ENCODE measurements at places on chromosomes 13 and 19. TPM values are rescaled to one million over a fixed set of nuclear protein-coding genes. Genes with fewer than 3 reads are reported as not detected.

DNA sequence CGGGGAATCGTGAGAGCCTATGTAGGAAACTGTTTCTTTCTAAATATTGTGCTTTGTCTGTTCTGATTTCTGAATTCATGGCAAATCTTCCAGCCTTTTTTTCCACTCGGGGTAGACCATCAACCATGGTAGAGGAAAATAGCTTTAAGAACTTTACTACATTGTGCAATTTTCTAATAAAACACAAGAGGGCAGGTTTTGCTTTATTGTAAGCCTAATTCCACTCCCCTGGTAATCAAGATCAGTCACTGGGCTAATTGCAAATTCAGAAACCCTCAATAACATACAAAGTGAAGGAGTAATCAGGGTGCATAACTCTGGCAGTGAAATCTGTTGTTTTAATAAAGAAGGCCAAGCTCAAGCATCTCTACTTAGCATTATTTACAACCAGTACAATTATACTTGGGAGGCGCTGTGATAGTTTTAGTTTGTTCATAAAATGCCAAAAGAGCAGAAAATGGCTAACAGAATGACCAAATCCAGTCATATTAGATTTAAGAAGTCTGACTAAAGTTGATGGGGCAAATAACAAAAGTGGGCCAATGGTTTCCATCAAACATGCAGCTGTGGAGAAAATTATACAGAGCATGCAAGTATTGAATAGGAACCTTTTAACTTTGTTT lies 43.8 kb downstream of the DCT start:
- no peak for DNase-seq

GRCh38 chr19:44613295-44614178 lies at the start of gene IGSF23:
Gene IGSF23, plus strand, starts transcription at chr19:44613563. Its CDS starts 83 bp downstream, at chr19:44613646.
- no peak for DNase-seq

- no peak for DNase-seq
Observed at GRCh38 chr13:108060111-108060510, 155.2 kb downstream of the LIG4 start.

- peak; percentile 31 for DNase-seq
Observed at GRCh38 chr19:18401580-18402112, 4.2 kb upstream of the LRRC25 start.

The ATF5 gene
- total RNA-seq, result 9.0 TPM

The TMEM238 gene
- 17.9 TPM for total RNA-seq

- peak; percentile 30 for DNase-seq
Observed at GRCh38 chr19:51131780-51132680, 7.3 kb downstream of the SIGLEC9 start.

The PARP4 gene
- total RNA-seq, result 71.8 TPM

GRCh38 chr13:113083402-113084061 lies 22.1 kb upstream of the F7 start:
- peak; percentile 97 for DNase-seq

- no peak for DNase-seq
Observed at GRCh38 chr13:38429916-38430315, 80.3 kb downstream of the UFM1 start.

The ZNF575 gene
- not detected for total RNA-seq

DNA sequence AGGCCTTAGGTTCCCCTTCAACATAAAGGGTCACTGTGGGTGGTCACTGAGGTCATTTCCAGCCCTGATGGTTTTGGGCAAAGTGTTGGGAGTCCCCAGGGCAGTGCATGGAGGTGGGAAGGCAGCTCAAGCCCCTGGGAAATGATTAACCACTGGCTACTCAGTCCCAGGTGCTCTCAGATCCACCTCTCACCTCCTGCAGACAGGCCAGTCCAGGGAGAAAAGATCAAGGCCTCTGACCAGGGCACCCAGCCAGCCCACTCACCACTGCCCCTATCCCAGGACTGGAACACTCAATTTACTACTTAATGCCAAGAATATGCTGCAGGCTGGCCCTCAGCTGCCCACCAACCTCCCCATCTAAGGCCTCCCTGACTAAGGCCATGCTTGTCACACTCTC lies 1307.9 kb downstream of the UQCRFS1 start:
- DNase-seq, result no peak

GRCh38 chr13:38862443-38862842 lies 128.2 kb downstream of the STOML3 start:
- no peak for DNase-seq

The RNF113B gene
- total RNA-seq, result not detected

DNA sequence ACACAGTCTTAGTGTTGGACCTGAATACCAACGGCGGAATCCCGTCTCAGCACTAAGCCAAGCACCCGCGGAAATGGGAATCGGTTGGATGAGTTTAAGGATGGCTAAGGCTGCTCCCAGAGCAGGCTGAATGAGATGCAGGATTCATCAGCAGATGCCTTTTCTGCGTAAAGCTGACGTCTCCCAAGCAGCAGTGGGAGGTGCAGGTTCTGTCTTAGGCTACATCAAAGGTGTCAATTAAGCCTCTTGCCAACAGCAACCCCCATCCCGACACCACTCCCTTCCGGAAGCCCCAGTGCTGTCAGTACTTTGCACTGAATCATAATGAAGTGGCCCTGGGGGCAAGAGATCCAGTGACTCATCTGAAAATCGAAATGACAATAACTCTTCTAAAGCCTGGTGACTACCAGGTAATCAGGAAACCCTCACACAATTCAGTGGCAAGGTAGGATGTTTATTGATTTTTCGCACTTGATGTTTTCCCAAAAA lies 275.6 kb downstream of the DCLK1 start:
- no peak for DNase-seq

DNA sequence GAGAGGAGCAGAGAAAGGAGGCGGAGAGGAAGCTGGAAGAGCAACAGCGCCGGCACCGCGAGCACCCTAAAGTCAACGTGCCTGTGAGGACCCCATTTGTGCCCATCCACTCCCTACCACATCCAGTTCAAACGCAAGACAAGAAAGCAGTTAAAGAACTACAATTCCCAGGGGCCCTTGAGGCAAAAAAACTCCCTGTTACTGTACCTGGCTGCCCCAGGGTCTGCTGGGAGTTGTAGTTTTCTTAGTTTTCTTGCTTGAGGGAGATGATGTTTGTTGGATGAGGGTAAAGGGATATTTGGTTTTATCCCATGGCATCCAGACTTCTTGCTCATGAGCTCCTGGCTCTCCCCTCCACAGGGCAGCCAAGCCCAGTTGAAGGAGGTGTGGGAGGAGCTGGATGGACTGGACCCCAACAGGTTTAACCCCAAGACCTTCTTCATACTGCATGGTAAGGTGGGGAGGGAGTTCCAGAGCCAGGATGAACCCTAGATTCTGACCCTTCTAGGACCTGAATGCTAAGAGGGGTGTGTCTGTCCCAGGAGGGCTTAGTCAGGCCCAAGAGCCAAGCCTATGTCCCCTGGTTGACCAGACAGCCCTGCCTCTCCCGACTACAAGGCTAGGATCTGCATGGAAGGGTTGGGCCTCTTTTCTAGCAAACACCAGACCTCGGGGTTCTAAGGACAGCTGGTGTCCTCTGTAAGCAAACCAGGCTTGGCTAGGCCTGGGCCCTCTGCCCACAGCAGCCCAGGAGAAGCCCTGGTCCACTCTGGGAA lies 13.2 kb downstream of the NUCB1 start:
- no peak for DNase-seq

The AP1M2 gene
- total RNA-seq, result 129 TPM

The DMKN gene
- 200 TPM for total RNA-seq

DNA sequence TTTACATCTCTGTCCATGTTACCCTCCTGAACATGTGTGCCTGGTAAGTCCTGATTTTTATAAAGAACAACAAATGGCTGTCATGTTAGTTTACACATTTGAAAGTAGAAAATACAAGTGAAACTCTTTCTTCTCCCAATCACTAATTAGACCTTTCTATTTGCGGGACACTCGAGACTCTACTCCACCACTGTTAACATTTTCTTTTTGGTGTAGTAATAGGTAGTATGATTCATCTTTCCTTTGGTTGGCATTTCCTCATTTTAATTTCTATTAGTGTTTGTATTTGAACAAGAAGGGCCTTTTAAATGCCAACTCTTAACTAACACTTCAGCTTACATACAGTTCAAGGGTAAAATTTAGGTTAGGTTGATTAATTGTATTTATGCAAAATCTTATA lies 371.1 kb downstream of the PCDH9 start:
- no peak for DNase-seq

- no peak for DNase-seq
Observed at GRCh38 chr13:113080361-113080831, 25.2 kb upstream of the F7 start.

DNA sequence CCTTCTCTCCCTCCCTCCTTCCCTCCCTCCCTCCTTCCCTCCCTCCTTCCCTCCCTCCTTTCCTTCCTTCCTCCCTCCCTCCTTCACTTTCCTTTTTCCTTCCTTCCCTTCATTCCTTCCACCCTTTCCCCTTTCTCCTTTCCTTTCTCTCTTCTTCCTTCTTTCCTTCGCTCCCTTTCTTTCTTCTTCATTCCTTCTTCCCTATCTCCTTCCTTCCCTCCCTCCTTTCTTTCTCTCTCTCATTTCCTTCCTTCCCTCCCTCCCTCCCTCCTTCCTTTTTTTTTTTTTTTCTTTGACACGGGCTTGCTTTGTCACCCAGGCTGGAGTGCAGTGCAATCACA lies 105.5 kb downstream of the IER2 start:
- no peak for DNase-seq

The MATK gene
- 14.7 TPM for total RNA-seq

GRCh38 chr19:35559281-35559659 lies 4.2 kb downstream of the ATP4A start:
- DNase-seq, result no peak

The ZNF846 gene
- 24.4 TPM for total RNA-seq

- DNase-seq, result no peak
Observed at GRCh38 chr13:46535825-46536224, 17.1 kb upstream of the LRCH1 start.

DNA sequence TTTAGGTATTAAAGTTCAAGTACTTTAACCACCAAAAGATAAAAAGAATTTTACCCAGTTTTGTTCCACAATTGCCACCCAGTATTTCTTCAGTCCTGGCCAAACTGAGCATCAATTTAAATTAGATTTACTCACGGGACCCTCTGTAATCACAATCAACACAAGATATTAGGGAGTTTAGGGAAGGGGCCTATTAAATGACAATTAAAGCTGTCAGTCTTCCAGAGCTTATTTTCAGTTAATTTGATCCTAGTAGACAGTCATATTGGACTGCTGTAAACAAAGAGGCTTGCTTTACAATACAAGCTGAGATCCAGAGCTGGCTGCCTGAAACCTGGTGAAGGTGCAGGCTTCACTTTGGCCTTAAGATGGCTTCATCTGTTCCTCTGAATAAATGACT lies 321.2 kb upstream of the NBEA start:
- no peak for DNase-seq

DNA sequence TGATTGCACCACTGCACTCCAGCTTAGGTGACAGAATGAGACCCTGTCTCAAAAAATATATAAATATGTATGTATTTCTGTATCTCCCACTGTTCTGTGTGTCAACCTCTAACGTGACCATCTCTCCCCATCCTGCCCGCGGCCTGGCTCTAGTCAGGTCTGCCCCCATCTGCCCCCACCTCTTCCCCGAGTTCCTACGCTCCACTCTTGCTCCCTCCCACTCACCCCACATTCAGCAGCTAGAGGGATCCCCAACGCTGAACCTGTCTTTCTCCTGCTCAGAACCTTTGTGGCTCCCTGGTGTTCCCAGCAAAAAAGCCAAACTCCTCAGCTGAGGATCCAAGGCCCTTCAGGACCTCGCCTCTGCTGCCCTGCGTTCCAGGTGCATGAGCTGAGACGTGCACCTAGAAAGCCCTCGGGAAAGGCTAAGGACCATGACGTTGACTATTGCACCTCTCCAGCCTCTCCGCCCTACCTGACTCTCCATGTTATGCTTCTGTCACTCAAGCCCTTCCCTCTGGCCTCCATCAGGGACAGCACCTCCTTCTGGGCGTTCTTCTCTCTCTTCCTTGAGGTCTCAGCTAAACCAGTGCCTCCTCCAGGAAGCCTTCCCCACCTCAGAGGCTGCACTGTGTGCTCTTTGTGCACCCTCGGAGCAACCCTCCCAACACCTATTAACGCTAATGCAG lies 18.1 kb downstream of the AKT2 start:
- DNase-seq, result peak; percentile 94

DNA sequence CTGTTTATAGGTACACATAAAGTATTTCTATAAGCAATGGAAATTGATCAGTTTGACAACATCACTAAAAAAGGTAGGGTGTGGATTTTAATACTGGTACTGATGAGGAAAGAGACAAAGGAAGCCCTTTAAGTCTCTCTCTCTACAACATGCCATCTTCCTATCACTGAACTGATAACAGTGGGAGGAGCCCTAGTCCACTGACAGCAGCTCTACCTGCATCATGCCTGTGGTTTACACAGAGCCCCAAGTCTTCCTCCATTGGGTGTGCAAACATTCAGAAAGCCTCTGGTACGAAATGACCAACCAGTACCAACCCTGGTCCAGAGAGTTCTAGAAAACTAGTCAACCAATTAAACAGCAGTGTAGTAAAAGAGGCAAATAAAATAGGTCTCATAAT lies 53.4 kb downstream of the KLF12 start:
- DNase-seq, result no peak

GRCh38 chr19:24004166-24004565 lies 82.8 kb upstream of the ZNF254 start:
- DNase-seq, result no peak

- no peak for DNase-seq
Observed at GRCh38 chr19:57239982-57240310, 486 bp upstream of the ZNF805 start.

The LILRA1 gene
- total RNA-seq, result not detected

The KCNRG gene
- 5.8 TPM for total RNA-seq

The SLC1A6 gene
- total RNA-seq, result 1.5 TPM

DNA sequence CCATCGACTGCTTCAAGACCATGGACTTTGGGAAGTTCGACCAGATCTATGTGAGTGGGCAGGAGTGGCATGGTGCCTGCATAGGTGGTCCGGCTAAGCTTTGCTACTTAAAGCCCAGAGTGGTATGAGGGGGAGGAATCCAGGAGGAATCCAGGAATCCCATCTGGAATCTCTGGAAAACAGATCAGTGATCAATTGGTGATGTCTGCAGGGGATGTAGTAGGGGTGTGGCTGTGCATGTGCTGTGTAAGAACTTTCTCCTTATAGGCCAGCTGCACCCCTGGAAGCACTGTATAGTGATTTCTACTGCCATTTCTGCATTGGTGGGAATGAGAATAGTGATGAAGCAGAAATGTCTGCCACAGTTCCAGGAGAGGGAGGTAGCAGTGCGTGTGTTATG lies 23.6 kb downstream of the PNPLA6 start:
- no peak for DNase-seq

- peak; percentile 97 for DNase-seq
Observed at GRCh38 chr13:24160458-24161009, at the start of gene SPATA13. Gene SPATA13, plus strand, starts transcription at chr13:24160720. Its CDS starts 62,210 bp downstream, at chr13:24222930.

DNA sequence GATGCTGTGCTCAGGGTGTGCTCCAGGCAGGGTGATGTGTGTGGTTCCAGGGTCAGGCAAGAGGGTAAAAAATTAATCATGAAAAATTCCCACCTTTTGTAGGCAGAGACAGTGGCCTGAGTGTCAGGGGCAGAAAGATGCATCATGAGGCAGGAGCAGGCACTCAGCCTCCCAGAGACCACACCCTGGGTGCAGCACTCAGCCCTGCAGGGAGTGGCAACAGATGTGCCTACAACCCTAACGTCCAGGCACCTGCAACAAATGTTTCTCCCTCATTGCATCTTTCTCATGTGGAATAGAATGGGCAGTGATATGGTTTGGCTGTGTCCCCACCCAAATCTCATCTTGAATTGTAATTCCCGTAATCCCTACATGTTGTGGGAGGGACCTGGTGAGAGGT lies 19.6 kb upstream of the CEACAM1 start:
- DNase-seq, result no peak

The NFKBIB gene
- total RNA-seq, result 20.0 TPM

- no peak for DNase-seq
Observed at GRCh38 chr13:40390401-40390916, 276.0 kb downstream of the FOXO1 start.

Data from thyroid gland (tissue), 4 donors.